Activated naive CD4-positive, alpha-beta T cell (primary cell): ENCODE measurements at places on chromosomes 12 and 14.

GRCh38 chr14:103718572-103718971 lies 3.0 kb downstream of the ZFYVE21 start:
- DNase-seq, result no peak

- no peak for DNase-seq
Observed at GRCh38 chr12:126535971-126536370, 1470.7 kb downstream of the AACS start.

DNA sequence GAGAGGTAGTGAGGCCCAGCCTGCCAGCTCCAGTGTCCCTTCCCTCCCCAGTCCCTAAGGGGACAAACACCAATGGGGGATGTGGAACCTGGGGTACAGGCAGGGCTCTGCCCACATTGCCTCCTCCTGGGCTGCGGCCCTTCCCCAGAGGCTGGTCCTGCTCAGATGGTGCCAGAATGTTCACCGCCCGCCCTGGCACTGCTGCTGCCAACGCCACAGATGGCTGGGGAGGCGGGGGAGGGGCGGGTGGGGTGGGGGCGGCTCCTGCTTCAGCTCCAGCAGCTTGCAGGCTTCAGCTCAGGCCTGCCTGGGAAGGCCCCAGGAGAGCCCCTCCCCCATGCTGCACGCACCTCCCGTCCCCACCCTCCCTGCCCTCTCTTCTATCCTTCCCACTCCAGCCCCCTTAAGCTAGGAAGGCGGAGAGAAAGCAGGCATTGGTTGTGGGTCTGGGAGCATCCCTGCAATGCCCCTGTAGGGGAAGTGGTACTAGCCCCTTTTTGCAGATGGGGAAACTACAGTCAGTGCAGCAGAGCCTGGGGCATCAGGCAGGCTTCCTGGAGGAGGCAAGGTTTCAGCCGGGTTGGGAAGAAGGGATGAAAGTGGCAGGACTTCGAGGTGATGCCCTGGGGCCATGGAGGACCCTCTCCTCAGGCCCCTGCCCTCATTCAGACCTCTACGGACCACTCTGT lies 2.0 kb upstream of the BEGAIN start:
- no peak for DNase-seq

GRCh38 chr14:65237023-65237814 lies 134.9 kb upstream of the MAX start:
- DNase-seq, result no peak

GRCh38 chr12:12214635-12215131 lies 52.2 kb downstream of the LRP6 start:
- no peak for DNase-seq

GRCh38 chr12:13199592-13199991 lies 3.1 kb downstream of the EMP1 start:
- no peak for DNase-seq

DNA sequence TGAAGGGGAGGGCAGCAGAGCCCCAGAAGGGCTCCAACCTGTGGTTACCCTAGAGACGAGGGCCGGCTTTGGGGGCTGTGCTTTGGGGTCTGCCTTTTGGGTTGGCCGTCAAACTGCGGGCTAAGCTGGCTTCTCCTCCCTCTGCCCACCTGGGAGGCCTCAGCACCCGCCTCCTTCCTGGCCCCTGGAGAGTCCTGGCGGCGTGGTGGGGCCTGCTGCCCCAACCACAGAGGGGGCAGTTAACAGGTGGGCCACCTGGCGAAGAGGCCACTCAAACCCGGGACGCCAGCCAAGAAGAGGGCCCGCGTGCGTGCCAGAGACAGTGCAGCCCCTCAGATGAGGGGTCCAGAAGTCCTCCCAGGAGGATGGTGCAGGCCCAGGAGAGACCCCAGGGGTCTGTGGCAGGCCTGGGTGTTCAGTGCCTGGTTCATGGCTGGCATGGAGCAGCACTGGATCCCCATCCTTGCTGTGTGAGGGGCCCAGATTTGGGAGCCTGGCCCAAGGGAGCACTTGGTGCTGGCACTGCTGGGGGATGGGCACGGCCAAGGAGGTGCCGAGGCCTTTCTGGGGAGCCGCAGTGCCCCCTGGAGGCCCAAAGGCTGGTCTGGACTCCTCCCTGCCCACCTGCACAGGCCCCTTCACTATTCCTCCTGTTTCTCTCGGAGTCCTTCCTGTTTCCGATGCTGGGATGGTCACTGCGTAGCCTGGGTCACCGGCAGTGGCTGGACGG lies 48.8 kb downstream of the LRCOL1 start:
- DNase-seq, result no peak

GRCh38 chr12:52280319-52280795 lies 5.9 kb downstream of the KRT86 start:
- no peak for DNase-seq

DNA sequence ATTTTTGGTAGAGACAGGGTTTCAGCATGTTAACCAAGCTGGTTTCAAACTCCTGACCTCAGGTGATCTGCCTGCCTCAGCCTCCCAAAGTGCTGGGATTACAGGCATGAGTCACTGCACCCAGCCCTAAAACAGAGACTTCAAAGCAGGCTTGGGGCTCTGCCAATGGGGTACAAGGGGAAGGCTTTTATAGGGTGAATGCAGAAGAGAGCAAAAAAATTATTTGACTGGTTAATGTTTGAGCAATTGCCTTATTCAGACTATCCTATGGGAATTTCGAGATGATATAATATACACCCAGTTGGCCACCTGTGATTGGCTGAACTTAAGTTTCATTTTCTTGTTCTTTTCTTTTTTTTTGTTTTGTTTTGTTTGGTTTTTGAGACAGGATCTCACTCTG lies 31.5 kb upstream of the ACTN1 start:
- DNase-seq, result no peak

GRCh38 chr12:116549993-116550392 lies 9.2 kb upstream of the MAP1LC3B2 start:
- no peak for DNase-seq

DNA sequence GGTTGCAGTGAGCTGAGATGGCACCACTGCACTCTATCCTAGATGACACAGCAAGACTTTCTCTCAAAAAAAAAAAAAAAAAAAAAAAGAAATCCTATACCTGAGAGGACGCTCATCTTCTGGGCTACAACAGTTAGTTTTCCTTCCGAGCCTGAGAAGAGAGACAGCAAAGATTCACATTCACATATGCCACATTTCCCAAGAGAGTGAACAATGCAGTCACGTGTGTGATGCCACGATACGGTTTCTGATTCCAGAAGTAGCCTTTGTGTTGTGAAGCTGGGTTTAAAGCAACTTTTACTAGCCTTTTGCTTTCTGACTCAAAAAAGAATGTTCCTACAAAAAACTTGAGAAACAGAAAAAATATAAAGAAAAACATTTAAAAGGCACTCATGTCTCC lies 19.5 kb downstream of the GCN1 start:
- no peak for DNase-seq

GRCh38 chr14:54894995-54895394 lies 7.6 kb downstream of the GCH1 start:
- DNase-seq, result no peak

DNA sequence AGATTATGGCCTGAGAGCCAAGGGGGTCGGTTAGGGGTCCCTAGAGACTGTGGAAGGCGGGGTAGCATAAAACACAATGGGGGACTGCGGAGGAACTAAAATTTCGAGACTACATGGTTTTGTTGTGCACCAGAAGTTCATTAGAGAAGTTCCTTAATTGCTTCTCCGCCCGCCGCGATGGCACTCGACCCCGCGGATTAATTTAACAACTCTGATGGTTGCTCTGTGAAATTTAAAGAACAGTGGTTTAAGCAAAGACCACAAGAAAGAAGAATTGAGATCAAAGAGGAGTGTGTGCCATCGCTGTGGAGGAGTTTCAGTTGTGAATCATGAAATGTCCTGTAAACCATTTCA lies 1.4 kb upstream of the CCDC88C start:
- no peak for DNase-seq

GRCh38 chr14:30443368-30444007 lies 115.5 kb upstream of the G2E3 start:
- DNase-seq, result no peak

DNA sequence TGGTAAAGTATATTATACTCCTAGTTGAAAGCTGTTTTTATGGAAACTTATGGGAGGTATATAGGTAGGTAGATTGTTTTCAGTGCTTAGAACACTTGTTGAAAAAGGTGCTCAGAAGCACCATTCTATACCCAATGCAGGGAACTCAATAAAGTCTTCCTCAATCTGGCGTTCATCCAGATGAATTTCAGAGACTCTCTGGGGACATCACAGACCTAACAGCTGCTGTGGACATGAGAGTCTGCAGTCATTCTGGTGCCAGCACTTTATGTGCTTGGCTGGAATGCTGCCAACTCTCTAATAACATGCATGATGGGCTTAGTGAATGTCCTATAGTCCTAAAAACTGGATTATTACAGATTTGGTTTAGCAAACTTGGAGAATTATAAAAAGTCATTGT lies 115.9 kb downstream of the NTN4 start:
- no peak for DNase-seq

- DNase-seq, result no peak
Observed at GRCh38 chr12:108778053-108778452, 46.7 kb upstream of the CORO1C start.

DNA sequence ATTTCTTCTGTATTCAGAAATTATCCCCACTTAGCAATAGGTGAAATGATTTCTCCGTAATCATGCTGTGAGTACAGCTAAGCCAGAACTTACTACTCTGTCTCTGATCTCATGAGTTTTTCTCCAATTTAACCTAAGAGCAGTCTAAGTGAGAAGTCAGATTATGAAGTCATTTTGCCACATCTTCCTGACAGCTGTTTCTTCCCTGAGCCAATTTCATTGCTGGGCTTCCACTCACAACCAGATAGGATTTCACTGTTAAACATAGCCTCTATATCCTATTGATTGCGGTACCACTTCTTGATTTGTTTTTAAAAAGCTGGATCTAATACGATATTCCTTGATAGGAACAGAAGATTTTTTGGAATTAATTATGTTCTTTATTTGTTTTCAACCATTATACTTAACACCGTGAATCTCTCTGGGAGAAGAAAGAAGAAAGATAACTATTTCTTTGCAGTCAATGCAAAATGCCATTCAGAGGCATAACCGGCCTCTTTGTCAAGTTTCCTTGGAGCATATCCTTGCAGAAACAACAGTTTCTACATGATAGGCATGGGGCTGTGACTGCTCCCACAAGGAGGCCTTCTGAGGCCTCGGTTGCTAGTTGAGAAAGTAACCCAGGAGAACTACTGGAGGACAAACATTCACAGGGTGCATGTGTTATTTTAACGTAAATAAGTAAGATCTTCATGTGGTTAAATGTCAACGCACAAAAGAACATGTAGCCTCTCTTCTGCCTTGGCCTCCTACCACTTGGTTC lies 212.2 kb downstream of the NPAS3 start:
- no peak for DNase-seq

GRCh38 chr14:24279301-24280186 lies 8.1 kb upstream of the RABGGTA start:
- DNase-seq, result no peak

DNA sequence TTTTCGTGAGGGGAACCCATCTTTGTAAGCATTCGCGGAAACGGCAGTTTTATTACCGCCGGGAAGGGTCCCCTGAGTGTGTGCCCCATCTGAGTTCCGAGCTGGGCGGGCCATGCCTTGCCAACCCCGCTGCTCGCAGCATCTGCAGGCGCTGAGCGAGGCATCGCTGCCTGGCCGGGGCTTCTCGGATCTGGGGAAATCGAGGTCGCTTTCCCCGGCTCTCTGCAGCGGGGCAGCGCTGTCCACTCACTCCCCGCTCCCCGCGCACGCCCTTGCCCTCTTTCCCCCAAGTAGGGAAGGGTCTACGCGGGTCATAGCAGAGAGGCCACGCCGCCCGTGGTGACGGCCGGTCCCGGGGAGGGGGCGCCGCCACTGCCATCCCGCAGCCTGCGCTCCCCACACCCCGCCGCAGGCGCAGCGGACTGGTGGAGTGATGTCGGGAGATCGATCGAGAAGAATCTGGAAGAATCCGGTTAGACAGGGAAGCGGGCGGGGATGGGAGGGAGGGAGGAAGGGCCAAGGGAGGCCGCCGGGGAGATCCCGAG lies 507 bp upstream of the FKBP4 start:
- no peak for DNase-seq

DNA sequence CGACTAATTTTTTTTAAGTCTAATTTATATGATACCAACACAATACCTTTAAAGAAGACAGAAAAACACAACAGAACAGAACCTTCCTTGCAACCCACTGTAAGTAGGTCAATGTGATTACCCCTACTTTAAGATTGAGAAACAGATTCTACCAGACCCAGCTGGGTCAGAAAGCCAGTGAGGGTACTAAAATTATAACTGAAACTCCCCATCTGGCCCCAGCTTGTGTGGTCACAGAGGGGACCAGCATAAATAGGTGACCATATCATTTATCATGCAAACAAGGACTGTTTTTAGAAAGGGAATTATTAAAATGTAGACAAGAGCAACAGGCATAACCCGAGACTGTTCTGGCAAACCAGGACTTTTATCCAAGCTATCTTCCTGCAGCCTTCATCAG lies 30.1 kb upstream of the FRMD6 start:
- DNase-seq, result no peak

- no peak for DNase-seq
Observed at GRCh38 chr12:22059976-22060647, 14.1 kb downstream of the CMAS start.

DNA sequence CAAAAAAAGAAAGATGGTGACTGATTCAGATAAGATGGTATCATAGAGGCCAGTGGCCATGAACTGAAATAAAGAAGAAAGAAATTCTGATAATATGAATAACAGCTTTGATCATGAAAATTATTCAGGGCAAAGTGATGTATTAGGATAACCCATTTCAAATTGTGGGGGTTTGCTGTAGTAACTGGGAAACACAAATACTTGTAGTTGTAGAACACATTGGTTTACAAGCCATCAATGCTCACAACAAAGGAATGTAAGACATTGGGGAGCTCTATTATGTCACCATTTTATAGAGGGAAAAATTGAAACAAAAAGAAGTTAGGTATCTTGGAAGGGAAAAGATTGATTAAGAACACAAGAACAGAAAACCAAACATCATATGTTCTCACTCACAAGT lies 140.4 kb upstream of the FRMD6 start:
- DNase-seq, result no peak

- no peak for DNase-seq
Observed at GRCh38 chr12:124508381-124509079, 58.9 kb downstream of the NCOR2 start.

- DNase-seq, result no peak
Observed at GRCh38 chr12:102021540-102022246, 40.1 kb downstream of the WASHC3 start.

DNA sequence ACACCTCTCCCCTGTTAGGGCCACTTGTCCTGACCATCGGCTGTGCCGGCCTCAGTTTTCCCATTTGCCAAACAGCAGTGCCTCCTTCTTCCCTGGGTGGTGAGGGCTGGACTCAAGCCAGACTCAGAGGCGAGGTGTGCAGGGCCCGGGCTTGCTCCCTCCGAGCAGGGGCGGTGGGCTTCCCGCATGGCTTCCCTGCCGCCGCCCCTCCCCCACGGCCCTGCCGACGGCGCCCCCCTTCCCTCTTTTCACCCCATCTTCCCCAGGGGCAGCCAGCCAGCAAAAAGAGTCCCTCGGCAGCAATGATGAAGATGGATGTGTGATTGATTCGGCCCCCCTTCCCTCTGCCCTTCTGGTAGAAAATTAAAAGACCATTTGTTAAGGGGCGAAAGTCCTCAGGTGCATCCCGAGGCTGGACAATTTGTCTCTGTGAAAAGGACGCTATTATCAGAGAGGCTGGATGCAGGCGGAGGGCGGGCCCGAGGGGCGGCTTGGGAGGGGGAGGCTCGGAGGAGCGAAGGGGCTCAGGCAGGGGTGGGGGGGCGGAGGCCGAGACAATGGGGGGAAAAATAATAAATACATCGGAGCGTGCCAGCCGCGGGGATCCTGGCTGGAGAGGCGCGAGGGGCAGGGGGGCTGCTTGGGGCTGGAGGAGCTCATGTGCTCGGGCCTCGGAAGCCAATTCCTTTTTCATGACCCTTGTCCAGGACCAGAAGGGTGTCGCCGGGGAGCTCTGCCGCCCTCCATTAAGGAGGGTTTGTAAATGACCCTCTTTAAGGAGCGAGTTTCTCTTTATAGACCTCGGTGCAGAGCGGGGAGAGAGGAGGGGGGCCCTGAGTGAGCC lies 48.0 kb upstream of the LHX5 start:
- no peak for DNase-seq
